ENCODE measurements at places on chromosomes 6 and 20.

DNA sequence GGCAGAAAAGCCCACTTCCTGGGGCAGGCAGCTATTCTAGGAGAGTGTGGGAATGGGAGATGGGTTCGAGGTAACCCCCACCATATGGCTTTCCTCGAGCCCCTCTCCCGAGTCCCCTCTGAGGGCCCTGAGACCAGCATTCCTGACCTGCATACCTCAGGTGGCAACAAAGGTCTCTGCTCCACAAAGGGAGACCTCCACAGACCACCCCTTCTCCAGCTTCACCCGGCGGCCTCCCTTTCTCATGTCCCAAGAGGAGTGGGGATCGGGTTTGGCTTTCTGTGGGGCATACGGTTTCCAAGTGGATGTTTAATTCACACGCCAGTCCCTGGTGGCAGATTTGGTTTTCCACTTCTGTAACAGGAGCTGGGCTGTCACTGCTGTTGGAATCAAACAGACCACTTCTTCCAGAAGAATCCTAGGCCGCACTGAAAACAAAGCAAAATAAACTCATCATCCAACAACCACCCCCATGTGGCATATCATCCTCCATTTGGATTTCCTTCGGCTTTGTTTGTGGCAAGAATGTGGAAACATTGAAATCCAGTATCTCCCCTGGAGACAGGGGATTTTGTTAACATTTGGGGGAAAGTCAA lies 83.2 kb downstream of the DLL1 start:
- no peak for DNase-seq

GRCh38 chr20:43667341-43668132 lies 623 bp downstream of the MYBL2 start:
- DNase-seq = peak; percentile 52

GRCh38 chr6:439641-440167 lies 48.2 kb downstream of the IRF4 start:
- no peak for DNase-seq

- DNase-seq = no peak
Observed at GRCh38 chr6:134537146-134537555, 219.2 kb upstream of the SGK1 start.

- no peak for DNase-seq
Observed at GRCh38 chr6:84249724-84250123, 22.3 kb upstream of the CEP162 start.

DNA sequence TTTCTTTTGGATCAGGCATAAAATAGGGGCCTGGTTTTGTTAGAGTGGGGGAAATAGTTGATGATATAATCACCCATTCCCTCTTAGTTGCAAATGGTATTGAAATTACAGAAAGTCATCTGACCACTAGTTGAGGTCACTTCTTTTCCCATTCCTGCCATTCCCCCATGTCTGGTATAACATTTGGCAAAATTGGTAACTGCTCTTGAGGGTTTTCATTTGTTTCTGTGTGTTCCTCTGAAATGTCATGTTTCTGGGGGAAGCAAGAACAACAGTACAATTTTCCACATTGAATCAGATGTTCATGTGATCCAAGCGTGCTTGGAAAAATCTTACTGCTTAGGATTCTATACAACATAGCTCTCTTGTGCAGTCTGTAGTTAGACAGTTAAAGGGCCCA lies 7.3 kb downstream of the AIG1 start:
- DNase-seq = no peak

DNA sequence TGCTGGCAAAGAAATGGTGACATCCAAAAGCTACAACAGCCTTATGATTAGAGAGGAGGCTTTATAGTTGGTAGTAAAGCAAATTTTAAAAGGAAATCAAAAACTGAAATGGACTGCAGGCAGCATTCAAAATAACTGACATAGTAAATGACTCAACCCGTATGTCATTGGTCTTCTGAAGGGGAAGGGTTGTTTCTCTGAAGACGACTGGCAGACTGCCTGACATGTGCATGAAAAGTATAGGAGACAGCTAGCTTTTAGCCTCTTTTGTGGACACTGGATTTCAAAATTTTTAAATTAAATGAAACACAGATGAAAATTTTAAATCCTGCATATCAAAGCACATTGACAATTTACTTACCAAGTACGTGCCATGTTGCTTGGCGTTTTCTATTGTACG lies 90.7 kb downstream of the TRMT6 start:
- DNase-seq = no peak

- no peak for DNase-seq
Observed at GRCh38 chr6:161168281-161168891, 105.5 kb downstream of the AGPAT4 start.

GRCh38 chr6:75402296-75402695 lies 91.3 kb downstream of the FILIP1 start:
- no peak for DNase-seq

GRCh38 chr20:1758765-1759164 lies 101.2 kb upstream of the SIRPG start:
- no peak for DNase-seq

- no peak for DNase-seq
Observed at GRCh38 chr6:149211046-149211571, 106.4 kb upstream of the TAB2 start.

DNA sequence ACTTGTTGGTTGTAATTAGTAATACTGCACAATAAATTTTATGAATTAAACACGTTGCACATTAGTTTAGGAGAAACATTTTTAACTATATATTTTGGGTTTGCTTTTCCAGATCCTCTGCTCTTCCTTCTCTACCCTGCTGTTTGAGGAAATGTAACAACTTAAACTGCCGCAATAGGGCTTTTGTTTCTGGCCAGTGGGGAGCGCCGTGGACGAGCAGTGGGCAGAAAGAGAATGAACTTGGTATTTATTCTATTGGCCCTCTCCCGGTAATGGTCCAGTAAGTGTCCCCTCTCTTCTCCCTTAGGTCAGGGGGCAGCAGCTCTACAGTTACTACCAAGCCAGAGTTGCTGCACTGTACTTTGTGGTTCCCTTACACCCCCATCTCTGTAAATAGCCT lies 35.2 kb upstream of the EPHA7 start:
- DNase-seq = no peak

DNA sequence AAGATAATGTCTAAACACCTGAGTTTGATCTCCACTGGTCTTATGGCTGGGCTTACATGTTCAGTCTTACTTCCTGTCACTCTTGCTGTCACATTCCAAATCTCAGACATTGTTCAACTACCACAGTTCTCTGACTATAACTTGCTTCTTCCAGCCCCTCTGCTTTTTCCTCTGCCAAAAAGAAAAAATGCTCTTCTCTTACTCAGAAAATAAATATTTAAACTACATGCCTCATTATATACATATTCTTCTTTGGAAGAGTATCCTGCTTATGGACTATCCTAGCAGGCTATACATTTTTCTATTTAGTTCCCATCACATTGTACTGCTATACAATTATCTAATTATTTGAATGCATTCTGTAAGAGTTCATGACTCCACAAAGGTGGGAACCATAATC lies 175.4 kb downstream of the TBC1D32 start:
- DNase-seq = no peak

- DNase-seq = no peak
Observed at GRCh38 chr6:313087-313486, 20.8 kb downstream of the DUSP22 start.

DNA sequence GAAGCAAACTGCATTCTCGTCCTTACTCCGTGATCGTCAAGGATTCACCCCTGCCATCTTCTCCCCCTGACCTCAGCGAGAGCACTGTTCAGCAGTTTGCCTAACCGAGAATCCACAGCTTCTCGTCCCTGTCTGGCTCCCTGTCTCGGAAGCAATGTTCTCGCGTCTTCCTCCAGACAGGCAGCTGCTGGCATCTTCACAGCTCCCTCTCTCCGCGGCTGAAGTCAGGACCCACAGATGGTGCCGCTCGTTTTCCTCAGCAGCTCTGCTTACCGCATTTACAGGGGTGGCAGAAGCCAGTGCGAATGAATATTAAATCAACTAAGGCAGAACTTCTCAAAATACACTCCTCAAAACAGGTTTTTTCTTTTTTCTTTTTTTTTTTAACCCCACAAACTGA lies 18.9 kb upstream of the SLC22A2 start:
- no peak for DNase-seq

GRCh38 chr6:149642829-149643580 lies 5.5 kb downstream of the KATNA1 start:
- no peak for DNase-seq

Data from T47D (cell line).